Right lung (tissue), 10 donors: ENCODE measurements at places on chromosomes 7 and 10.

DNA sequence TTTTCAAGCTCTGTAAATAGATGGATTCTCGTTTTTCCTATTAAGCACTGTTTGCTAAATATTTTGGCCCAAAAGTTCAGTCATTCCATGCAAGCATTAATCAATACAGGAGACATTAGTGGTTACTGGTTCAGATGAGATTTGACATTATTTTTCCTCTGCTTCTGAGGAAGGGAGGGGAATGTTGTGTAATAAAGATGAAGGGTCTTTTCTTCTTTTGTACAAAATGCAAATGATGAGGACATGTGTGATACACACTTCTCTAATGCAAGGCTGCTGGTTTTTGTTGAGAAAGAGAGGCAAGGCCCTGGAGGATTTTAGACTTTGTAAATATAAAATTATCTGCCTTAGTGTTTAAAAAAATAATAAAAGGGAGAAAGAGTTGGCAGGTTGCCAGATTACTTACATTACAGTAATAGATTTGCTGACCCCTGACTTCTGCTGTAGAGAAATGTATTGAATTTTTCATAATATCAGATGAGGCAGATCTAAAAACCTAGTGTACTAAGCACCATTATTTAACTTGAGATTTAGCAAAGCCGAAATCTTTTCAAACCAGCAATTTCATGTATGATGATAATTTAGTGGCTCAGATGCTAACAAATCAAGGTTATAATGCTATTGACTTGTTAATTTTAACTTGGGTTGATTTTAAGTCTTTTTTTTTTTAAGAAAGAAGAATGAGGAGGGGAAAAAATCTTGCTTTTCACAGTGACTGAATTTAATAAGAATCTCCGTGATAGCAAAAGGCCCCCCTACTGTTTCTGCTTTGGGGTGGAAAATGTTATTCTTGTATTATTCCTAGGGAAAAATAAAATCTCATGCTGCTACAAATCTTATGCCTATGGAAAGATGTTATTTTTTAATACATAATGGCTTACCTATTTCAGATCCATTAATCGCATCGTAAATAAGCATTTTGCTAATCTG, 180.1 kb downstream of the ARID5B start:
- no peak for DNase-seq

GRCh38 chr7:22394739-22395138, 37.8 kb upstream of the RAPGEF5 start:
- no peak for DNase-seq

- no peak for DNase-seq
Measured at GRCh38 chr7:30420662-30421061, 57.9 kb downstream of the NOD1 start.

- no peak for DNase-seq
Measured at GRCh38 chr7:75631711-75632110, 107.0 kb downstream of the HIP1 start.

GRCh38 chr7:24049296-24049695, 234.7 kb upstream of the NPY start:
- DNase-seq: no peak

DNA sequence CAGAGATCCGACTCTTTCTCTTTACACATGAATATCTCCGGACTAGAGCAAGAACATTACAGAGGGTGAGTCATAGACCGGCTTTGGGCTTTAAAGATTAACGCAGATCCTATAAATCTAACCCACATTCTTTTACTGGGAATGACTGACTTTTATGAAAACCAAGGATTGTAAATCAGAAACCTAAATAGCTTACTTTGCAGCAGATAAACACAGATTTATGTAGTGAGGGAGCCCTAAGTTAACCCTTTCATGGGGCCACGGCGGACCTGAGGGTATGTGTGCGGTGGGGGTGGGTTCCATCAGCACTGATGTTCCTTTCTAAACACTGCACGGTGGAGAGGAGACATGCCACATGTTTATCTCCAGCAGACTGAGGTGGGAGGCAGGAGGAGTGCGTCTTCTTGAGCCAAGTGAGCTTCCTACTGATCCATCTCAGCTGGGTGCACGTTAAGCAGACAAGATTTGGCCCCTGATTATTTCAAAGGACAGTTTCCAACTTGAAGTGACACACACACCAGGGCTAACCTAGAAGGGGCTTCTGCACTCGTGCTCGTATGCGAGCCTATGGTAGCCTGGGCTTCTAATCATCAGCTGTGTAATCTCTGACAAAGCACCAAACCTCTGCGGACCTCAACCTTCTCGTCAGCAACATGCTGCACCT, 127.6 kb downstream of the WDR11 start:
- no peak for DNase-seq
